ENCODE measurements at places on chromosomes 3 and 15.

GRCh38 chr15:65796610-65797078 is 4.6 kb upstream of the DENND4A start:
- DNase-seq, result no peak

DNA sequence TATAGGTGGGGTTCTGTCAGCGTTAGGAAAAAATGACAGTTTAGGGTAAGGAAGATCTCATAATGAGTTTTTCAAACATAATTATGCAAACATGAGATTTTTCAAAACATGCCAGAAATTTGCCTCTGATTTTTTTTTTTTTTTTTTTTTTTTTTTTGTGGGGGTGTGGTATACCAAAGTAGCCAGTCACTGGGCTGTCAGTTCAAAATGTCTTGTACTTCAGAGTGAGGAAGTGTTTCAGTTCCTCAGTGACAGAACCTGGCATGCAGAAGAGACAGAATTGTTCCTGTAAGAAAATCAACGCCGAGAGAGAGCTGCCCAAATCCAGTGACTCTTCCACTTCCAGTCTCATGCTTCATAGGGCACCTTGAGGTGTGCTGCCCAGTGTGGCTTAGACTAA is 9.7 kb downstream of the NCBP2 start:
- DNase-seq, result no peak

GRCh38 chr3:104154896-104155295 is 1211.8 kb upstream of the ALCAM start:
- no peak for DNase-seq

DNA sequence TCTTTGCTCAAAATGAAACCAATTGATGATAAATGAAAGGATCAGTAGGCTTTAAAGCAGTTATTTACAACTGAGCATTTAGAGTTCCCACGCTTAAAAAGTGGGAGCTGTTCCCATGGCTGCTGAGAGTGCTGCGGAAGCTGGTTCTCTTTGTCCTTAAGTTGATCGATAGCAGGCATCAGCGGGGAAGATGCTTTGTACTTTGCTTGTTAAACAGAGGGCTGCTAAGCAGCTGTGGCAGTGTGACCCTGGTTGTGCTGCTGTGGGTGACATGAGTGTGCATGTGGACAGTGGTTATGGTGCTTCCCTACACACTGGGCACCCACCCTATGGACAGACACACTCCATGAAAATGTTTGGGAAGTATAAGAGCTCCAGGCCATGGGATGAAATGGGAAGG is 96.3 kb downstream of the PTPRG start:
- no peak for DNase-seq

DNA sequence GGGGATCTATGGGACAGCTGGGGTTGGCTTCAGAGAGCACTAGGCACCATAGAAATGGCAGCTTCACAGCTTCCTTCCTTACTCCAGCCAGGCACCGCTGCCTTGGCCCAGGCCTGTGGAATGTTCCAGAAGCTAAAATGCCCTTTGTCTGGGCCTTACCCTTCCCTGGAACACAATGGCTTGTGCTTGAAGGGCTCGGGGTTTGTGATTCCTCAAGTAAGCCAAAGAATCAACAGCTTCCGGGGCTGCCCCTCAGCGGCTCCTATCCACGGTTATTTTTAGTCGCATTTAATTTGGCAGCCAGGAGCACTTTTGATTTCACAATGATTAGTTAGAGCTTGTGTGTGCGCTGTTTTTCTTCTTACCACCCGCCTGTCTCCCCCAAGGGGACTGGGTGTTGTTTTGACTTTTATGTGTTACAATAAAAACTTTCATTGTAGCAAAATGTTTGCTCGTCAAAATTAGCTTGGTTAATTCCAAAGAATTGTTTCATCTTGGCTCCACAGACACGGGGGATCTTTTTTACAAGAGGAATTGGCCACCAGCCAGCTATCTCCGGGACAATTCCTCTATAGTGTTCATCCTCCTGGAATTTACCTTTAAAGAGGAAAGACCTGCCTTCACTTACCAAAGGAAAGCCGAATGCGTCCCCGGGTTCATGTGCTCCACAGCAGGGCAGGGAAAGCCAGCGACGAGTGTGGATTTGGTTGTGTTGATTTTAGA is 73.8 kb downstream of the TLE3 start:
- no peak for DNase-seq

DNA sequence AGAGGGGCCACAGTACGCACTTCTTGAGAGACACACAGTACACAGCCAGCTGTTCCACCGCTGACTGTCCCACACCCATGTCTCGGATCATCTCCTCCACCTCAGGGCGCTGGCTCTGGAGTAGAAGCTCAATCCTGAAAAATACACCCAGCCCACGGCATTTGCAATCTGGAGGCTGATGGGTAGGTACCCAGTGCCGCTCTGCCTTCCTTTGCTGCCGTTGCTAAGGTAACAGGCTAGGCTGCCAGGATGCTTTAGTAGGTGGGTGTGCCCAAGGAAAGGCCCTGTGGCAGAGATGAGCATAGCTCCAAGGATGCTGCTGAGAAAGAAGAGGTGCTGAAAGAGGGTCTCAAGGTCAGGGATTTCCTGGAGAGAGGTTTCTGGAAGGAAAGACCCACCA is 14.6 kb downstream of the TRAIP start:
- DNase-seq, result no peak

- no peak for DNase-seq
Observed at GRCh38 chr3:122942239-122942638, 85.3 kb downstream of the SEMA5B start.

GRCh38 chr3:193168931-193169330 is 72.1 kb upstream of the PLAAT1 start:
- DNase-seq, result no peak

- peak; percentile 90 for DNase-seq
Observed at GRCh38 chr3:4978966-4979427, 240 bp upstream of the BHLHE40 start.

DNA sequence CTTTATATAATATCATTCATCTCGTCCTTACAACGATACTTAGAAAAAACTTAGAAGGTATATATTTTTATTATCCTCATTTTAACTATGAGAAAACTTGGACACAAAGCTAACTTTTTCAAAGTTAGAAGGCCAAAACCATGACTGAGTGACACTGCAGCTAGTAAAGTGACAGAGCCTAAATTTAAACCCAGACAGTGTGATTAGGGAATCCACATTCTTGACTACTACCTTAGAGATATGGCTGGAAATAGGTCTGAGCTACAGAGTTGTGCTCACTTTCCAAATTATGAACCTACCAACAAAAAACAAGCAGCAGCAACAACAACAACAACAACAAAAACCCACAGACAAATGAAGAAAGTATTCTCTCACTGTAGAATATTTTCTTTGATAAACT is 236.2 kb downstream of the SCAPER start:
- no peak for DNase-seq

- DNase-seq, result no peak
Observed at GRCh38 chr3:16304061-16305010, 39.3 kb downstream of the OXNAD1 start.

Data from CD8-positive, alpha-beta memory T cell (primary cell).